Suprapubic skin (tissue), 4 donors: ENCODE measurements at places on chromosomes 2 and 18.

DNA sequence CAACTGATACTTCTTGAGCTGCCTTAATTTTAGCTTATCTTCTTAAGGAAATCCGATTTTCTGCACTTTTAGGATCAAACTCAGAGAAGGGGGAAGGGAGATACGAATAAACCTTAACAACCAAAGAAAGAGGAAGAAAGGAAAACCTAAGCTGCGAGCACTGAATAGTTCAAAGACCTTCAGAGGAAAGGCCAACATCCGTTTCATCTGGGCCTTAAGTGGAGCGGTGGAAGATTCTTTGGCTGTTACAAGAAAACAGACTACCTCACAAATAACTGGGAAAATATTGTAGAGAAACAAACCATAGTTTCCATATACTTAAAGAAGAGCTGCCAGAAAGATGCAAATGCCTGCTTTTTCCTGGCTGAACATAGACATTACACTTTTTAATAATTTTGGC lies 43.6 kb downstream of the VIT start:
- no peak for DNase-seq

- DNase-seq: no peak
Observed at GRCh38 chr2:6993229-6993640, 76.0 kb downstream of the RNF144A start.

- peak; percentile 16 for DNase-seq
Observed at GRCh38 chr2:231218366-231218765, 19.9 kb downstream of the ARMC9 start.

- no peak for DNase-seq
Observed at GRCh38 chr2:224930124-224930523, 112.1 kb downstream of the DOCK10 start.

- DNase-seq: peak; percentile 82
Observed at GRCh38 chr18:70288851-70289328, at the start of gene SOCS6. Gene SOCS6, plus strand, starts transcription at chr18:70289045. Its CDS starts 35,624 bp downstream, at chr18:70324669.

- DNase-seq: no peak
Observed at GRCh38 chr2:155696571-155696970, 636.0 kb downstream of the NR4A2 start.

GRCh38 chr18:59607078-59607379 lies 90.2 kb downstream of the CCBE1 start:
- no peak for DNase-seq

GRCh38 chr2:153657651-153658050 lies 179.1 kb upstream of the RPRM start:
- DNase-seq: no peak
